Stimulated activated CD8-positive, alpha-beta memory T cell treated with anti-CD3 and anti-CD28 coated beads, Interleukin-4, amount 100 ng/mL, for 1 hour (primary cell): ENCODE measurements at places on chromosomes 11 and 22.

GRCh38 chr11:75342966-75343870 lies 8.2 kb downstream of the ARRB1 start:
- DNase-seq: no peak

DNA sequence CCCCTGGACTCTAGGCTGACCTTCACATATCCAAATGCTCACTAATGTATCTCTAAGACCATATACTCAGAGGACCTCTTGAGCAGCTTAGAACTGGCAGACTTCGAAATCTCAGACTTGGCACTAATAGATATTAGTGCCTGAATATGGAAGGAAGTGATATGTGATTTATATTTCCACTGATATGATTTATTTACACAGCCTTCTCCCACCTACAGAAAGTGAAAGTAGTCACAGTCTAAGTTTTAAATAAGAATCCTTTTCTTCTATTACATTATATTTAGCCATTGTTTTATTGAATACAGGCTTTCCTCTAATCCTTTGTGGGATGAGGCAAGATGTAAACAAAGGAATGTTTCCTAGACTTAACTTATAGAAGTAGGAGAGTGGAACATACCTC lies 6.7 kb upstream of the NAV2 start:
- no peak for DNase-seq

- peak; percentile 30 for DNase-seq
Measured at GRCh38 chr22:46036558-46037408, 59.8 kb upstream of the WNT7B start.

DNA sequence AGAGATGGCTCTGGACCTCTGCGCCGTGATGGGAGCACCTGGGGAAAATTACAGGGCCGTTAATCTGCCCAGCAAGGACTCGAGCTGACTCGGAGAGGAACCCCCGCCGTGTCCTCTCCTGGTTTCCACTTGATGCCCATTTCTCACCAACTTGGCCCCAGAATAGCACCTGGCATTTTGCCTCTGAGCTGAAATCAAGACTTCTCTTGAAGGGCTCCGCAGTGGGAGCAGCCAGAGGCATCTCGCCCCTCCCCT lies 19.0 kb upstream of the CABP7 start:
- DNase-seq: no peak

DNA sequence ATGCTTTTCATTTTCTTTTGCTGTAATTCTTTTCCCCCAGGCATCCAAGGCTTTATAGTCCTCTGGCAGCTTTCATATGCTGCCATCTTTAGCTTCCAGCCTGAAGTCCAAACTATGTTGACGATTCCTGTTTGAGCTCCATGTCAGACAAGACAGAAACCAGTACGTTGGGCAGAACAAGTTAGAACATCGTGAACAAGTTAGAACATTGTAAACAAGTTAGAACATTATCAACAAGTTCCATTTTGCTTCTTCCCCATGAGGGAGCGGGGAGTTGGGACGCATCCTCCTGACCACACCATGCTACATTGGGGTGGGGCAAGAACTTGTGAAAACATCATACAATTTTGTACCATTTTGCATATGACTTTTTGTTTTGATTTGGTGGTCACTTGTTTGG lies 23.9 kb downstream of the GLB1L2 start:
- DNase-seq: no peak

DNA sequence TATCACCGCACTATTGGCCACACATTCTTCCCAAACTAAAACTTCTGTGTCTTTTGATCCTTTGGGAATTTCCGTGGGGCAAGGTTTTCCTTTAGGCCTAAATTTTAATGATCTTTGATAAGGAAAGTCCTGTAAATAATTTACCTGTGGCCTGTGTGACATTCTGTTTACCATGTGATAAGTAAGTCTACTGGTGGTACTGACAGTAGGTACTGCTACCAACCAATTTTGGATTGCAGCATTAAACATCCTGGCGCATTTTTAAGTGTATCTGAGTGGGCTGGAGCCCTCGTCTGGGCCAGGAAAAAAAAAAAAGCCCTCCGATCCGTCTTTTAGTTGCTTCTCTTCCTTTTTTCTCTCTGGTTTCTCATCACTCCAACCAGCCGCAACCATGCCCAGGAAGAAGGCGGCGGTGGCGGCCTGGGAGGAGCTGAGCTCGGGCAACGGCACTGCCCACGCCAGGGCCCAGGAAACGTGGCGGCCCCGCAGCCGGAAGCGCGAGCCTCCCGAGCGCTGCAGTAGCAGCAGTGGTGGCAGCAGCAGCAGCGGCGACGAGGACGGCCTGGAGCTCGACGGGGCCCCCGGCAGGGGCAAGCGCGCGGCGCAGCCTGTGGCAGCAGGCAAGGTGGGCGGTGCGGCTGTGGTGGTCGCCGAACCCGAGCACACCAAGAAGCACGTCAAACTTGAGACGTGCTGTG lies 33.6 kb downstream of the ASRGL1 start:
- no peak for DNase-seq

GRCh38 chr11:11916981-11917399 lies 75.2 kb downstream of the USP47 start:
- DNase-seq: no peak

DNA sequence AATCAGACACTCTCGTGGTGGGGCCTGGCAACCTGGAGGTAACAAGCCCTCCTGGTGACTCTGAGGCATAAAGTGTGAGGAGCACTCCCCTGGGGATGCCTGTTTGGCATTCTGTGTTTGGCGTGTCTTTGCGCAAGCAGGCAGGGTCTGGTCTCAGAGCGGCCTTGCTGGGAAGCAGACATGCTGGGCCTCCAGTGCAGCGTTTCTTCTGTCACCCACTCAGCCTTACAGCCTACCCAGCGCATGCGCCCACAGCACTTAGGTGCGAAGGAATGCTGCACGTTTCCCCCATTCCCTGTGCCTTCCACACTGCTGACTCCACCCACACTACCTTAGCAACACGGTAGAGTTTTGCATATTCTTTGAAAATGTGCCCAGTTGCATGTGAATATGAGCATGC lies 7.4 kb upstream of the CXCR5 start:
- no peak for DNase-seq

GRCh38 chr11:61021661-61022212 lies 50.3 kb downstream of the CD6 start:
- peak; percentile 58 for DNase-seq

DNA sequence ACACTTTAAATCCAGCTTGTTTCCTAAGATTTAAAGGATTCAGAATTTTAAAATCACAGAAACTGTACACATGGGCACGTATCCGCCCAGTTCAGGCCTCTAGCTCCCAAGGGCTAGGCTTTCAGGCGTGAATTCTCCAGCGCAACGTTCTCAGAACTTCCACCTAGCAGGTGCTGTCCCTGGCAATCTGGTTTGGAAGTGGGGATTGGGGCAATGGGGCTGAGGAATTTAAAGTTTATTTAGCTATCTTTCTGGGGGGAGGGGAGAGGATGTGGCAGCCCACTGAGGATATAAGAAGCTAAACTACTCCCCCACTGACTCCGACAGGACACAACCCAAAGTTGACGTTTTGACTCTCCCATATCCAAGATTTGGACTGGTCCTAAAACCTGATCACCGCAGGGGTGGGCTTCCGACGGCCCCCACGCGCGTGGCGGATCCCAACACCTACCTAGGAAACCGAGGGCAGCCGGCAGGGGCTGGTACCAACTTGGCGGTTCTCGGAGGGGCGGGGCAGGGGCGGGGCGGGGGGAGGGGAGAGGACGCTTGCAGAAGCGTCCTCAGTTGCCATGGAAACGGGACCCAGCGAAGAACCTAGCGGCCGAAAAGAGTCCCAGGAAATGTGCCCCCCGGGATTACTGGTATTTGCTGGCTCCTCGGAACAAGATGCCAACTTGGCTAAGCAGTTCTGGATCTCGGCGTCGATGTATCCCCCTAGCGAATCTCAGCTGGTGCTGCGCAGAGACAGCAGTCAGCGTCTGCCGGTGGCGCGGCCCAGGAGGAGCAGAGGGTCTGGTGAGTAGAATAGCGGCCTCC lies at the start of gene HOATZ:
TSS of gene HOATZ (plus strand) at position 563 of the 816 bp plus-strand sequence. CDS start at position 570, 7 bp downstream.
- no peak for DNase-seq

- DNase-seq: no peak
Measured at GRCh38 chr11:119024430-119025098, 6.0 kb downstream of the TRAPPC4 start.

- DNase-seq: no peak
Measured at GRCh38 chr11:94873916-94874540, 99.3 kb downstream of the CWC15 start.

GRCh38 chr22:50276143-50276542 lies 6.0 kb upstream of the MAPK11 start:
- DNase-seq: no peak

- no peak for DNase-seq
Measured at GRCh38 chr11:47980907-47981621, 705 bp downstream of the PTPRJ start.

DNA sequence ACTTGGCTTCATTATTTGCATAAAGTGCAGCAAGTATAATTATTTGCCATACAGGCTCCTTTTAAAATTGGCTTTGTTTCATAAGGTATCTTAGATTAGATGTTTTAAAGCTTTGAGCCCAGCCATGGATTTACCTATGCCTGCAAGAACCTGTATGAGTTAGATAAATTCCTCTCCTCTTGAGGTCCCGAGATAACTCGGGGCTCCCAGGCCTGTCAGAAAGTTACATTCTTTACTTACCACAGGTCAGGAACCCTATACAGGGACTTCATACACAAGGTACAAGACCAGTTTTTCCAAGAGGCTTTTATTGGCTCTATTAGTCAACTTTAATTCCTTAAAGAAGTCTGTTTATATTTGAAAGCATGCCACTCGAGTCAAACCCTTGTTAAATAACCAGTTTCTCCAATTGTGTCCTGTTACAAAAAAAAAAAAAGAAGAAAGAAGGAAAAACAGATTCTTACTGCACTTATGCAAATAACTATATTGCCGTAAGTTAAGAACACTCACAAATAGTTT lies 2.3 kb upstream of the C1QTNF6 start:
- no peak for DNase-seq

GRCh38 chr11:85826116-85826855 lies 15.3 kb upstream of the SYTL2 start:
- no peak for DNase-seq

- DNase-seq: no peak
Measured at GRCh38 chr11:129825380-129825779, 9.7 kb downstream of the TMEM45B start.

GRCh38 chr11:133834682-133835592 lies 10.4 kb downstream of the SPATA19 start:
- DNase-seq: no peak

GRCh38 chr22:35446365-35446764 lies 46.4 kb downstream of the MCM5 start:
- DNase-seq: no peak

DNA sequence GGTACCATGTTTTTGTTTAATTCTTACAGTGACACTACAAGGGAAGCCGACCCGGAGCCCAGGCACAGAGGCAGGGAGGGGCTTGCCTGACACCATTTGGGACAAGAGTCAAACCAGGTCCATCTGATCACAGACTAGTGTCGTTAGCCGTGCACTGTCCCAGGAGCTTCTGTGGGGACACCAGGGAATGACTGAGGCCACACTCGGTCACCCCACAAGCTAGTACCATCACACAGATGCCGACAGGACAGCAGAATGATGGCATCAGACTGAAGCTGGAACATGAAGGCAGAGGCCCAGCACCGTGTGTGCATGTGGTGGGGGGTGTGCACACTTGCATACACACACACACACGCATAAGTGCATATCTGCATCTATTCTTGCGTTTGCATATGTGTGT lies 61.5 kb upstream of the NECTIN1 start:
- DNase-seq: no peak

DNA sequence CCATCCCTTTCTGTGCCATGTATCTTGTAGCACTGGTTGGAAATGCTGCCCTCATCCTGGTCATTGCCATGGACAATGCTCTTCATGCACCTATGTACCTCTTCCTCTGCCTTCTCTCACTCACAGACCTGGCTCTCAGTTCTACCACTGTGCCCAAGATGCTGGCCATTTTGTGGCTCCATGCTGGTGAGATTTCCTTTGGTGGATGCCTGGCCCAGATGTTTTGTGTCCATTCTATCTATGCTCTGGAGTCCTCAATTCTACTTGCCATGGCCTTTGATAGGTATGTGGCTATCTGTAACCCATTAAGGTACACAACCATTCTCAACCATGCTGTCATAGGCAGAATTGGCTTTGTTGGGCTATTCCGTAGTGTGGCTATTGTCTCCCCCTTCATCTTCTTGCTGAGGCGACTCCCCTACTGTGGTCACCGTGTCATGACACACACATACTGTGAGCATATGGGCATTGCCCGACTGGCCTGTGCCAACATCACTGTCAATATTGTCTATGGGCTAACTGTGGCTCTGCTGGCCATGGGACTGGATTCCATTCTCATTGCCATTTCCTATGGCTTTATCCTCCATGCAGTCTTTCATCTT lies 414 bp downstream of the OR52D1 start:
- DNase-seq: no peak

DNA sequence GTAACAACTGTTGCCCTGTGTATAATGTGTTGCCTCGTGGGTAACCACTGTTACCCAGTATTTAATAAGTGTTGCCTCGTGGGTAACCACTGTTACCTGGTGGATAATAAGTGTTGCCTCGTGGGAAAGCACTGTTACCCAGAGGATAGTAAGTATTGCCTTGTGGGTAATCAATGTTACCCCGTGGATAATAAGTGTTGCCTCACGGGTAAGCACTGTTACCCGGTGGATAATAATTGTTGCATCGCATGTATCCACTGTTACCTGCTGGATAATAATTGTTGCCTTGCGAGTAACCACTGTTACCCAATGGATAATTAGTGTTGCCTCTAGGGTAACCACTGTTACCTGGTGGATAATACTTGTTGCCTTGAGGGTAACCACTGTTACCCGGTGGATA lies 17.1 kb upstream of the NXPE4 start:
- no peak for DNase-seq

DNA sequence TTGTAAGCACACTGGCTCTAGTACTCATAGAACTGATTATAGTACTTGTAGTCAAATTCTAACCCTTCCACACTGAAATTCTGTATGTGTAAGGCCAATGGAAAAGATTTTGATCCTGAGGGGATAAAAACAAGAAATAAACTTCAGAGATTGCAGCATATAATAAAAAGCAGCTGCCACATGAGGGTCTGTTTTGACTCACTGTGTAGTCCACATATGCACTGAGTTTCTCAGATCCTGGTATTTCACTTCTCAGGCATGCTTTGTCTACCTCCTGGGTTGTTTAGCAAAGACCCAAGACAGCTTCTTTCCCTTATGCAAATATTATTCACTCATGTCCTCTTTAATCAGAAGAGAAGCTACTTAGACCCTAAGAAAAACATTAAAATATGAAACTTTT lies 71.1 kb upstream of the SLC5A12 start:
- DNase-seq: no peak

- DNase-seq: no peak
Measured at GRCh38 chr11:133579165-133580031, 47.1 kb upstream of the OPCML start.

GRCh38 chr11:89420981-89421380 lies 70.2 kb downstream of the NOX4 start:
- no peak for DNase-seq

DNA sequence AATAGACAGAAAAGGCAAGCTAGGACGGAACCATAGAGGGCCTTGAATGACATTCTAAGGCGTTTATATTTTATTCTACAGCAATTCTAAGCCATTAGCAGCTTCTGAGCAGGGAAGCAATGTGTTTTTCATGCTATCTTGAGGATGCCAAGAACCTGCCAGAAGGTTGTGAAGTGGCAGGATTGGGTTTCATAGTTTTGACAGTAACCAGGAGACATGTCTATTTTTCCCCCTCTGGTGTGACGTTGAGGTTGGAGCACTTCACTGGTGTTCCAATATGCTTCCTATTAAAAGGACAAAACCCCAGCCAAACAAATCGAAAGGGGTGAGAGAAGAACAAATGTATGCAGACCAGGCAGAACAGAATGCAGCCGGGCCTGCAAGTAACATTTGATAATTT lies 148.2 kb downstream of the SPATA19 start:
- DNase-seq: no peak

- DNase-seq: no peak
Measured at GRCh38 chr11:115193914-115194801, 310.1 kb downstream of the CADM1 start.
